Lung microvascular endothelial cell (primary cell): ENCODE measurements at places on chromosomes 12 and 14. TPM values are rescaled to one million over a fixed set of nuclear protein-coding genes. Genes with fewer than 3 reads are reported as not detected.

- no peak for DNase-seq
Measured at GRCh38 chr12:57157588-57158173, 10.3 kb upstream of the LRP1-AS start.

PRB3 gene
- total RNA-seq = not detected in 2 replicates

DNA sequence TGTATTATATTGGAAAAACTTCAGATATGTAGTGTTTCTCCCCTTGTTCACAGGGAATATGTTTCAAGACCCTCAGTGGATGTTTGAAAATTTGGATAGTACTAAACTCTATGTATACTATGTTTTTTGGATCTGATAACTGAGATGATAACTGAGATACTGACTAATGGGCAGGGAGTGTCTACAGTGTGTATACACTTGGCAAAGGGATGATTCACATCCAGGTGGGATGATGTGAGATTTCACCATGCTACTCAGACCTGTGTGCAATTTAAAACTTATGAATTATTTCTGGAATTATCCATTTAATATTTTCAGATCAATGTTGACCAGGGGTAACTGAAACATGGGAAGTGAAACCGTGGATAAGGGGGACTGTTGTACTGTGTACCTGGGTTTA lies 13.8 kb downstream of the RAD51B start:
- no peak for DNase-seq

DNA sequence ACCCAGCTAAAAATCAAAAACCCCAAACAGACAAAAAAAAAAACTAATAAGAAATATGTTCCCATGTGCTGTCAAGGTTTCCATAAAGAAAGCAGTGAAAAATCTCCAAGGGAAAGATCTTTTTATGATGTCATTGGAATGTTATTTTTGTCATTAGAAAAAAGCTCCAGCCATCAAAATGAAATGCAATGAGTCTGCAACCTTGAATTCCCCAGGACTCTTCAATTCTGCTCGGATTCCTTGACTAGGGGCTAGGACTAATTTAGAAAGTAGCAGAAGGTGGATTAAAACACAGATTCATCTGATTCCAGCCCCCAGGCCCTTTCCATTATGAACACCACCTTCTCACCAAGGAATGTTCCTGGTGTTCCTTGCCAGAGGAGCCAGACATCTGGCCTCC lies 6.0 kb upstream of the PCNX1 start:
- no peak for DNase-seq

DNA sequence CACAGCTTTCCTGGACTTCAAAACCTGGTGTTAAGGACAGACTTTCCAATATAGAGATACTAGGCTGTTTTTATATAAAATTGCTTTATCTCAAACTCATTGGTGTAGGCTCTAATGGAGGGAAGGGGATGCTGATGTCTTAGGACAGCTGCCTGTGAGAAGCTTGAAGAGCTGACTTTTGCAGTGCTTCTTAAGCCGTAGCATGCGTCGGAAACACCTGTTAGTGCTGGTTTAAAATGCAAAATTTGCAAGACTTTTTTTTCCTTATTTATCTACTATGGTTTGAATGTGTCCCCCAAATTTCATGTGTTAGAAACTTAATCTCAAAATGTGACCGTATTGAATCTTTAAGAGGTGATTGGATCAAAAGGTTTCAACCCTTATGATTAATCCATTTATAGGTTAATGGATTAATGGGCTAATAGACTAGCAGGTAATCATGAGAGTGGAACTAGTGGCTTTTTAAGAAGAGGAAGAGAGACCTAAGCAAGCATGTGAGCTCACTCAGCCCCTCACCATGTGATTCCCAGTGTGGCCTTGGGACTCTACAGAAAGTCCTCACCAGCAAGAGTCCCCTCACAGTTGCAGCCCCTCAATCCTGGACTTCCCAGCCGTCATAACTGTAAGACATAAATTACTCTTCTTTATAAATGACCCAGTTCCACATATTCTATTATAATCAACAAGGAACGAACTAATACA lies 60.9 kb upstream of the FUT8 start:
- no peak for DNase-seq

TAS2R43 gene
- 0.65 and 0.99 TPM in 2 replicates for total RNA-seq

RILPL2 gene
- 3.1 and 3.2 TPM in 2 replicates for total RNA-seq

DNA sequence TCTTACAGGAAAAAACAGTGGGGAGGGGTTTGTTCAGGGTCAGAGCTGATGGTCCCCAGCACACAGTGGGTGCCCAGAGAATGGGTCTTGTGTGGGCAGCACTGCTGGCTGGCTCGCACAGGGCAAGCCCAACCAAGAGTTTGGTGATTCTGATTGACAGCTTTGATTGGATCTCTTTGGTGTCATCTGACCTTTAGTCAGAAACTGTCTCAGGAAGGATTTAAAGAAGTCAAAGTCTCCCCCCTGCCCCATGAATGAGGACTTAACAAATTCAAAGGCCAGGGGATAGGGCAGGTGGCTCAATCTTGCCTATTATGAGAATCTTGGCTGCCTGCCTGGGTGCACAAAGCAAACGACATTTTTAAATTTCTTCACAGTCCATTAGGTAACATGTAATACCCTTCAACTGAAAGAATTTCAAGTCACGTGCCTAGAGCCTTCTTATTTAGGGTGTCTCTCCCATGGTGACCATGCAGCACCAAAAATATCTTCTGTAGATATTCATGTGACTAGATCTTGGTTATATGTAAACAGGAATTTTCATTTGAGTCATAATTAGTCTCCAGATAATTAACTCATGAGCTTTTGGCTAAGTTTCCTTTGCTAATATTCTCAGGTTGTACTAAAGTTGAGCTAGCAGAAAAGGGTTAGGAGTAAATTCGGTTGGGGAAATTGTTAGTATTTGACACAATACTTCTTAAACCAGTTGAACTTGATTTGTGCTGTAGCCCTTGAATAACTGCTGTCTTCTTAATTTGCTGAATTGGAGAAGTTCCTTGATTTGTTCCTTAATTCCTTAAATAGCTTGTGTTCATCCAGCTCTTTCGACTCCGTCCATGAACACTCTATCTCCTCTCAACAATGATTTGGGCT lies 54.5 kb upstream of the HECTD1 start:
- DNase-seq = peak; percentile 25

DNA sequence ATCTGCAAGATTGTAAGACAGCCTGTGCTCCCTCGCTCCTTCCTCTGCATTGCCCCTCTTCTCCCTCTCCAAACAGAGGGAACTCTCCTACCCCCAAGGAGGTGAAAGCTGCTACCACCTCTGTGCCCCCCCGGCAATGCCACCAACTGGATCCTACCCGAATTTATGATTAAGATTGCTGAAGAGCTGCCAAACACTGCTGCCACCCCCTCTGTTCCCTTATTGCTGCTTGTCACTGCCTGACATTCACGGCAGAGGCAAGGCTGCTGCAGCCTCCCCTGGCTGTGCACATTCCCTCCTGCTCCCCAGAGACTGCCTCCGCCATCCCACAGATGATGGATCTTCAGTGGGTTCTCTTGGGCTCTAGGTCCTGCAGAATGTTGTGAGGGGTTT lies 37.4 kb downstream of the DAD1 start:
- no peak for DNase-seq

DNA sequence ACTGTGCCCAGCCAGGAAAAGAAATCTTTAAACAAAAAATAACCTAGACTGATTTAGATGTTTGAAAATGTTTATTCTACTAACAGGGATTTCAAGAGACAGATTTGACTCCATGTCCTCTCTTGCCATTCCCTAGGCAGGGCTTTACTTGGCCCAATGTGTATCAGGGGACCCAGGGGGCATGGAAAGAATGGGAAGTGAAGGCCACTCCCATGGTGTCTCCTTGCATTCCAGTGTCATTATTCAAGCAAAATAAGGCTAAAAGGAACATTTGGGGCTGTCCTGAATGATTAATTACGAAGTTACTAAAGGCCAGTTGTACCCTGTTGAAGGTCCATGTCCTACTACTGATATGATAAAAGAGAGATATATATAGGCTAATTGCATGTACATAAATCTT lies 151.9 kb upstream of the ATF7IP start:
- DNase-seq = no peak

- no peak for DNase-seq
Measured at GRCh38 chr14:103442288-103442687, 57.1 kb downstream of the MARK3 start.

CLEC4D gene
- not detected in 2 replicates for total RNA-seq

GRCh38 chr12:57175428-57176138 lies 28.2 kb upstream of the LRP1-AS start:
- DNase-seq = peak; percentile 73

VRTN gene
- total RNA-seq = not detected in 2 replicates

OR6C2 gene
- total RNA-seq = not detected in 2 replicates

- DNase-seq = no peak
Measured at GRCh38 chr14:29166507-29166906, 399.9 kb downstream of the FOXG1 start.

GRCh38 chr14:61519106-61519505 lies 176.2 kb upstream of the HIF1A start:
- no peak for DNase-seq

GRCh38 chr12:116818341-116818856 lies 62.8 kb downstream of the HRK start:
- peak; percentile 83 for DNase-seq

GRCh38 chr12:60021235-60021634 lies 425.4 kb downstream of the SLC16A7 start:
- no peak for DNase-seq

DNA sequence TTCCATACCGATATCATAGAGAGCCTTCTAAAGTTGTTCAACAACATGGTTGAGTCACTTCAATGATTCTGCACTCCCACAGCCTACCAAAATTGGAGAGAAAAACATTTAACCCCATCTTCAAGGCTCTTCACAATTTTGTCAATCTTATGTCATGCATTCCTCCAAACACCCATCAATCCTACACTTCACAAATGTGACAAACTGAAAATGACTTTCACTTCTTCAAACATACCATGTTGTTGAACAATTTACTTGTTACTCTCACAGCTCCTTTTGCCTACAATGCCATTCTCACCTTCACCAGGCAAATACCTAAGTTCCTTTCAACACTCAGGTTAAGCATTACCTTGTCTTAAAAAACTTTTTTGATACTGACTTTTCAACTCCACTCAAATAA lies 88.0 kb downstream of the OSBPL8 start:
- no peak for DNase-seq

SPX gene
- total RNA-seq = not detected in 2 replicates

- DNase-seq = no peak
Measured at GRCh38 chr14:38500125-38500524, 244.2 kb upstream of the CLEC14A start.

TMTC2 gene
- total RNA-seq = 4.6 and 13.9 TPM in 2 replicates

CFAP54 gene
- 7.8 and 9.7 TPM in 2 replicates for total RNA-seq
